ENCODE measurements at places on chromosomes 6 and 20. TPM values are rescaled to one million over a fixed set of nuclear protein-coding genes. Genes with fewer than 3 reads are reported as not detected.

The FGD2 gene
- total RNA-seq: 23.8 TPM

The HTR1E gene
- total RNA-seq: not detected

The HNF4A gene
- total RNA-seq: not detected

The CLDN20 gene
- total RNA-seq: not detected

The PNRC1 gene
- total RNA-seq: 349 TPM

The GCNT2 gene
- total RNA-seq: 15.5 TPM

The SCUBE3 gene
- 12.7 TPM for total RNA-seq

DNA sequence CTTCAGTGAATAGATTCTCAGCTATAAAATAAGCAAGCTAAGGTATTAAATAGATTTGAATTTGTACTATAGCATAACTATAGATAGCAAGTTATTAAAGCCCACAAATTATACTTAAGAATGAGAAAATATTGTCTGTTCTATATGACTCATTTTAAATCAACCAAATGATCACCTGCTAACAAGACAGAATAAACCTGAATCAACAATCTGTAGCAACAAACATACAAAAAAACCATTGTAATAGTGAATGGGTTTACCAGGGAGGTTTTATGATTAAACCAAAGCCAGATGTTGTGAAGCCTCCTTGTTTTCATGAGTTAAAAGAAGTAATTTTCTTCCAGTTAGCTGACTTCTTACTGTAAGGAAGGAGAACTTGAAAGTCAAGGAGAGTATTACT, 71.9 kb upstream of the HTR1B start:
- no peaks in the 10 kb centered on the region for H3K27me3 ChIP-seq
- no peak for DNase-seq
- H3K4me1 ChIP-seq: no peaks in the 10 kb centered on the region
- no peak overlapping the region for H3K27ac ChIP-seq
- H3K36me3 ChIP-seq: no peaks in the 10 kb centered on the region

DNA sequence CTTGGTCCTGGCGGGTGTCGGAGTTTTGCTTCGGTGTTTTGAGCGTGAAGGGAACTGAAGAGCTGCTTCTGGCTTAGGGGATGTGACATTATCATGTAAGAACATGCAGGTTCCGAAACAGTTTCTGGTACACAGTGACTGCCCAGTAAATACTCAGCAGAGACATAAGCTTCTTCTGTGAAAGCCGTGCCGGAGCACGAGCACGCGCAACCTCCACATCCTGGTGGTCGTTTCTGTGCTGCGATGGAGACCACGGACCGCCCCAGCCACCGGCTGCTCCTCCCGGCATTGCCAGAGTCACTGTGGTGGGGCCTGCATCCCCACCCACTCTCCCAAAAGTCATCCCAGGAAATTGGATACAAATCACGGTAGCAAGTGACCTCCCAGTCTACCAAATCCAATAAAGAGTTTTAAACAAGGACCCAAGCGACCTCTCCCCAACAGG, 18.7 kb downstream of the KIF25 start:
- no peak overlapping the region for H3K27ac ChIP-seq
- H3K4me1 ChIP-seq: no peaks in the 10 kb centered on the region
- no peak for DNase-seq
- no peaks in the 10 kb centered on the region for H3K27me3 ChIP-seq
- no peak overlapping the region for H3K4me3 ChIP-seq
- no peaks in the 10 kb centered on the region for H3K36me3 ChIP-seq

DNA sequence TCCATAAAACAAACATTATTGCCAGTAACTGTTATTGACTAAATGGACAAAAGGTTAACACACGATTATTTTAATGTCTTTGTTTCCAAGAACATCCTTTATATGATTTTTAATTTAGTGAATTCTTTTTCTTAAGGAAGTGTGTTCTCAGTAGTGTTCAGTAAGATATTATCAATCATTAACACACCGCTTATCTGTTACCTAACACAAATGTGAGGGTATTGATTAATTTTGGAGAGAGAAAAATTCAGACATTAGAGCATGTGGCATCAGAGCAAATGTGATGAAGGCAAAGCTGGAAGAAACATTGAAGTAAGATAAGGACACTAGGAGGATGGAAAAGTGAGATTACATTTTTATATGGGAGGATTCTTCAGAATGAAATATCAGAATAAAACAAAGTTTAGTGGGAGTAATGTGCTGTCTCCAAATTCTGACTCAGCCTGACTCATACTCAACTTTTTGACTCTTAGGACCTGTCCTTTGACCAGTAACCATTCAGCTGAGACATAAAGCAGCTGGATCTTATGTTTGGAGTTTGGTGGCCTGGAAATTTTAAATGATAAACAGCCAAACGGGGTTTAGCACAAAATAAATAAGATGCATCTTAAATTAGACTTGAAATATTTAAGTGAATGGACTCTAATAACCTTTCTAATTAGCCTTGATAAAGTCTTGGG, 348.6 kb downstream of the CD109 start:
- no peak for DNase-seq
- no peak overlapping the region for H3K4me3 ChIP-seq
- H3K27me3 ChIP-seq: no peaks in the 10 kb centered on the region

- DNase-seq: no peak
- H3K4me1 ChIP-seq: no peaks in the 10 kb centered on the region
- H3K4me3 ChIP-seq: no peak overlapping the region
- peaks cover 5% of the 10 kb centered on the region for H3K36me3 ChIP-seq
Observed at GRCh38 chr6:156827382-156827781, 50.2 kb downstream of the ARID1B start.

DNA sequence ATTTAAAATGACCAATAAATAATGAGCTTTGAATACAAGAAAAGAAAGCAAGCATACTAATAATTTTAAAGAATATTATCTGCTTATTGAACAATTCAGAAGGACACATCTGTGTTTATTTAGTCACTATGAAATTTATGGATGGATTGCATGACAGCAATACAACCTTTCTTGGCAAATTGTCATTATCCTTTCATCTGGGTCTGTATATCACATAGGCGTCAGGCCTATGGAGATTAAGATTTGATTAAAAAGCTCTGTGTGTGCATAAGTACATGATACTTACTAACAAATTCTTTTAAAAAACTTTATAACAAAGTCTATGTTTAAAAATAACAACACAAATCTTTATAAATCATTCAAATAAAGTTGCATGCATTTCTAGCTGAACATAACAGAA, 1394.4 kb downstream of the KHDRBS2 start:
- H3K36me3 ChIP-seq: no peaks in the 10 kb centered on the region
- no peak overlapping the region for H3K4me3 ChIP-seq
- H3K4me1 ChIP-seq: no peaks in the 10 kb centered on the region
- H3K27ac ChIP-seq: no peak overlapping the region

DNA sequence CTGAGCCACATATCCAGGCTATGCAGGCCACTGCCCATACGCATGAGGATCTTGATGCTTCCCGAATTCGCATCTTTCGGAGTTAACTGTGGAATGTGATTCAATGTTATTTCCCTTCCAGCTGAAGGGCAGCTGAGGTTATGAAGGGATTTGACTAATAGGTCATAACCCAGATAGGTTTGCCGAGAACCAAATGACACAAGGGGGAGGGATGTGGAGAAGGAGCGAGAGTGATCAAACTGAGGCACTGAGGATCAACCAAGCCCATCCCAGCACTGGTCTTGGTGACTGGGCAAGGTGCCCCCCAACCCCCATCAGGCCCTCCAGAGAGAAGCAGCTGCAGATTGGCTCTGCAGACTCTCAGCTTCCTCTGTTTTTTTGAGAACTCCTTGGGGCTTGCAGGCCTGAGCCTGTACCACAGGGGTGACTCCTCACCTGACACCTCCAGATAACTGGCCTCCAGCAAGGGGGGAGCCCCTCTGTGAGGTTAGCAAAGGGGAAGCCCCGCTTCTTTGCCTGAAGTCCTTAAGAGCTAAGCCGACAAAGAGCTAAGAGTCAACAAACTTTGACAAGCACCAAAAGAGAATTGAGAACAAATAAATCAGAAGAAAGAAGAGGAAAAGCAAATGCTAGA, 185.9 kb downstream of the PDE7B start:
- H3K36me3 ChIP-seq: no peaks in the 10 kb centered on the region
- no peak for DNase-seq
- no peaks in the 10 kb centered on the region for H3K4me1 ChIP-seq
- peak overlapping the region; percentile 35 for H3K4me3 ChIP-seq
- H3K27ac ChIP-seq: peak overlapping the region; percentile 49

GRCh38 chr6:33126101-33126714, 50.4 kb downstream of the HLA-DPB1 start:
- DNase-seq: peak; percentile 71
- no peak overlapping the region for H3K27ac ChIP-seq
- no peaks in the 10 kb centered on the region for H3K36me3 ChIP-seq
- H3K4me1 ChIP-seq: no peaks in the 10 kb centered on the region
- no peaks in the 10 kb centered on the region for H3K27me3 ChIP-seq
- no peak overlapping the region for H3K4me3 ChIP-seq

GRCh38 chr6:55941702-55942101, 66.3 kb upstream of the BMP5 start:
- H3K27me3 ChIP-seq: no peaks in the 10 kb centered on the region
- no peak for DNase-seq
- no peak overlapping the region for H3K4me3 ChIP-seq
- H3K4me1 ChIP-seq: no peaks in the 10 kb centered on the region
- no peaks in the 10 kb centered on the region for H3K36me3 ChIP-seq
- H3K27ac ChIP-seq: no peak overlapping the region

Measured in sigmoid colon (tissue), 7 donors.